ENCODE measurements at places on chromosomes 1 and 21. TPM values are rescaled to one million over a fixed set of nuclear protein-coding genes. Genes with fewer than 3 reads are reported as not detected.
A peak's percentile ranks its signal among the peaks of the same experiment; 100 is the strongest.

- H3K27me3 ChIP-seq = no peaks in the 10 kb centered on the region
- H3K4me3 ChIP-seq = no peak overlapping the region
- peak overlapping the region; percentile 64 for H3K27ac ChIP-seq
Observed at GRCh38 chr1:25699500-25700143, 83.0 kb downstream of the MAN1C1 start.

The C8A gene
- not detected for total RNA-seq

GRCh38 chr1:160567858-160568682 is 11.2 kb downstream of the CD84 start:
- H3K4me1 ChIP-seq = no peaks in the 10 kb centered on the region
- no peaks in the 10 kb centered on the region for H3K36me3 ChIP-seq
- H3K4me3 ChIP-seq = no peak overlapping the region
- peak overlapping the region; percentile 49 for H3K27ac ChIP-seq

DNA sequence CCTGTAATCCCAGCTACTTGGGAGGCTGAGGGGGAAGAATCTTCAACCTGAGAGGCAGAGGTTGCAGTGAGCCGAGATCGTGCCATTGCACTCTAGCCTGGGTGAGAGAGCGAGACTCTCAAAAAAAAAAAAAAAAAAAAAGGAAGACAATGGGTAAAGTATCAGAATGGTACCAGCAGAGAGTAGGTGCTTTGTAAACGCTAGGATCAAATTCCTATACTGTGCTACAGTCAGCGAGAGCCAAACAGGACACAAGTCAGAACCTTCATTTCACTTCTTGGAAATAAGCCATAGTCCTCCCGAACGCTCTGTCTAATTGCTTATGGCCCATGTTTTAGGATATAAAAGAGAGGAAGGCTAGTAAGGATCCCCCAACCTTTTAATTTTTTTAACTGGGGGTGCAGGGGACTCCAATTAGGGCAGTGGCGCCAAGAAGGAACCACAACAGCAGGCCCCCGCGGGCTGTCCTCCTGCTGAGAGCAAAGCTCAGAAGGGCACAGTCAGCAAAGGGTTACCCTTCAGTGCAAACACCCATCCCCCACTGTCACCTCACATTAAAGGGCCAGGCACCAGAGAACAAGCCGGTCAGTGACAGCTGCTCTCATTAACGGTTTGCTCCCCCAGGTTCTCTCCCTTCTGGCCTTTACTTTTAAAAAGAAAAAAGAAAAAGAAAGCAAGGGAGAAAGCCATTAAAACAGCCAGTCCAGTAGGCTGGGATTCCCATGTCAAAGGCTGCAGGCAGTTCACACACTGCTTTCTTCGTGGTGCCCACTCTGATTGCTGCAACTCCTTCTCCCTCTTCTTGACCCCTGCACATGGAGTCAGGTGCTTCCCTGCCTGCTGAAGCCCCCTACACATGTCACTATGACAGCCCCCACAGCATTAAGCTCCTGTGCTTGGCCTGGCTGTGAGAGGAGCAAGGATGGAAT is 69.4 kb downstream of the PLPP3 start:
- H3K27ac ChIP-seq = no peak overlapping the region
- H3K4me1 ChIP-seq = peaks cover 78% of the 10 kb centered on the region
- DNase-seq = no peak
- no peaks in the 10 kb centered on the region for H3K27me3 ChIP-seq
- no peak overlapping the region for H3K4me3 ChIP-seq
- H3K36me3 ChIP-seq = peaks cover 4% of the 10 kb centered on the region

DNA sequence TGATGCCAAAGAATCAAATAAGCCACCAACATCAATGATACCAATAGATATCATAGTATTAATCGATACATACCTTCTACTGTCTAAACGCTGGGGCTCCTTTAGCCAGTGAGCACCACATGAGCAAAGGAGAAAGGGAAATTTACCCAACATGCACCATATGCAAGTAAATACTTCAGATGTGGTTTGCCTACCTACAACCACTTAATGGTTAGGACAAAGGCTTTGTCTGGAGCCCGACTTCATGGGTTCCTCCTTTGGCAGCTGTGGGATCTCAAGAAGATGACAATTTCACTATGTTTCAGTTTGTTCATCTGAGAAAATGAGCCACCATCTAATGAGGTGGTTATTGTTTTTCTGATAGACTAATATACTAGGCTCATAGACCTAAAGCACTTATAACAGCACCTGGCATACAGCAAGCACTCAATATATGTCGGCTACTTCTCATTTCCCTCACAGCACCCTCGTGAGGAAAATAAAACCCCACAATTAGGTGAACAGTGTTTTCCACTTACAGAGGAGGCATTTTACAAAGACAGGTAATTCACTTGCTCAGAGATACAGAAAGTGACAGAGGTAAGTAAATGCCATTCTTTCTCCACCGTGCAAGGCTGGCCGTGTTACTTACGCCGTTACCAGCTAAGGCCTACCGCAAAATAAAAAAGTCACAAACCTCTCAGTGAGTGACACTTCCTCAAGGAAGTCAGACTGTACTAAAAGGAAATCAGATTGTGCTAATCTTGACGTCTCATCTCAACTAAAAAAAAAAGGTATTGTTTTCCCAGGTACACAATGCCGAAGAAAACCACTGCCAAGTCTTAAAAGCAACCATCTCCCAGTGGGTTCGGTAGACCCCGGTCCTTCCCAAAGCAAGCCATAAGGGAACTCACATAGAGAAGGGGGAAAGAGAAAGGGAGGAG is 1.6 kb downstream of the TTC13 start:
- H3K4me3 ChIP-seq = peak overlapping the region; percentile 61
- no peaks in the 10 kb centered on the region for H3K27me3 ChIP-seq
- no peaks in the 10 kb centered on the region for H3K36me3 ChIP-seq
- DNase-seq = no peak

- H3K27me3 ChIP-seq = no peaks in the 10 kb centered on the region
- DNase-seq = no peak
- H3K36me3 ChIP-seq = no peaks in the 10 kb centered on the region
- H3K4me3 ChIP-seq = no peak overlapping the region
Observed at GRCh38 chr1:88224906-88225305, 459.2 kb upstream of the PKN2 start.

The TMOD4 gene
- total RNA-seq = not detected

The FHAD1 gene
- not detected for total RNA-seq

The SZRD1 gene
- total RNA-seq = 51.7 TPM

DNA sequence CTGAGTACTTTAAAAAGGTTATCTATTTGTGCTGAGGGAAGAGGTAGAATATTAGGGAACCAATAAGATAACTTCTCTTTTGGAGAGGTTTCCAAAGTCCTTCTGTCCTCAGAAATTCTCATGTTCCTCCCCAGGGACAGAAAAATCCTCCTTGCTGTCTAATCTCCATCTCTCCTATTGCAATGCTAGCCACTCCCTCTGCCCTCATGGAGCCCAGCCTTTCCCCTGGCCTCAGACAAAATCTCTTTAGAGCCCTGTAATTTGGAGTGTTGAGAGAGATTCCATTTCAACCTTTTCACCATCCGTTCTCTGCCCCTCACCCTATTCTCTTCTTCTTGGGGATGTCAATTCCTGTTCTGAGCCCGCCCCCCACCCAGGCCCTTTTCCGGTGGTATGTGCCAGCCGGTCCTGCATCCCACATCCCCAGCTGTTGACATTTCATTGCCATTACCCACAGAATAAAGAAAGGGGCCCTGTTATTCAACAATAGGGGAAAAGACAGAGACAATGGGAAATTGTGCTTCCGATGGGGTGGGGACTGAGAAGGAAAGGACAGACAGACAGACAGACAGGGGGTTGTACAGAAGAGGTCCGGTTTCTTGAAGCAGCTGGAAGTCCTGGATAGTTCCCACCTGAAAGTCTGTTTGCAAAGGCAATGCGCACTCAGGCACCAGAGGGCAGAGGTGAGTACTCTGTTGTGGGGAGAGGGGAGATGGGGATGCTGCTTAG is at the start of gene HAPLN2:
TSS of gene HAPLN2 (plus strand) at position 563 of the 729 bp plus-strand sequence. CDS start 4,076 bp downstream, outside the sequence.
- no peak within 1 kb of the TSS for H3K4me3 ChIP-seq
- H3K27ac ChIP-seq = no peak within 1 kb of the TSS
- H3K4me1 ChIP-seq = peaks cover 5% of the 10 kb centered on the region
- no peak for DNase-seq

DNA sequence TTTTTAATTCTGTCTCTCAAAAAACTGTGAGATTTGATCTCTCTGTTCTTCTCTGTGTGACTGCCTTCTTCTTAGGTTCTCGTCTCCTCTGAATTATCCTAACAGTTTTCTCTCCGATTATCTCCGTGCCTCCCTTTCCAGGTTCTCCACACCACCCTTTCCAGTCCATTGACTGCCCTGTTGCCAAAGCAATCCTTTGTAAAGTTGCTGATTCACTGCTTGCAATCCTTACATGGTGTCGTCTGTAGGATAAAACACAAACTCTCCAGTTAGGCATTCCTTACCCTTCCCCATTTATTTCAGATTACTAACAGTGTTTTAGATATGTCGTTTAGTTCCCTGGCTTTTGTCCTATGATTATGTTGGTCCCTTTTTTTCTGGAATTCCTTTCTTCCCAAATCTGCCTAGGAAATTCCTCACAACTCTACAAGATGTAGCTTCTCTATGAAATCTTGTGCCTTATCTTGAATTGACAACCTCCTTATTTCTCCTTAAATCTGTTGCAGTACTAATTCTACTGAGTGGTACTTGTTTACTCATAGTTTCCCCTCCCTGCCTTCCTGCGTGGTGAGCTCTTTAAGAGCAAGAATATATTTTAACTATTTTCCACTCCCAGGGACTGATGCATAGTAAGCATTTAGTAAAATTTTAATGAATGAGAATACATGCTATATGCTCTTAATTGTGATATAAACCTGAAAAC is 22.3 kb downstream of the RCOR3 start:
- no peak overlapping the region for H3K4me3 ChIP-seq
- H3K27ac ChIP-seq = no peak overlapping the region
- no peak for DNase-seq
- no peaks in the 10 kb centered on the region for H3K4me1 ChIP-seq
- peaks cover 100% of the 10 kb centered on the region for H3K36me3 ChIP-seq
- H3K27me3 ChIP-seq = no peaks in the 10 kb centered on the region

- no peak for DNase-seq
- H3K4me3 ChIP-seq = no peak overlapping the region
- H3K4me1 ChIP-seq = no peaks in the 10 kb centered on the region
- no peaks in the 10 kb centered on the region for H3K27me3 ChIP-seq
- no peak overlapping the region for H3K27ac ChIP-seq
Observed at GRCh38 chr1:64330839-64331238, 127.4 kb downstream of the UBE2U start.

GRCh38 chr1:110033421-110033820 is 1.0 kb upstream of the STRIP1 start:
- H3K27ac ChIP-seq = no peak overlapping the region
- no peak overlapping the region for H3K4me3 ChIP-seq
- peaks cover 12% of the 10 kb centered on the region for H3K4me1 ChIP-seq
- no peak for DNase-seq

DNA sequence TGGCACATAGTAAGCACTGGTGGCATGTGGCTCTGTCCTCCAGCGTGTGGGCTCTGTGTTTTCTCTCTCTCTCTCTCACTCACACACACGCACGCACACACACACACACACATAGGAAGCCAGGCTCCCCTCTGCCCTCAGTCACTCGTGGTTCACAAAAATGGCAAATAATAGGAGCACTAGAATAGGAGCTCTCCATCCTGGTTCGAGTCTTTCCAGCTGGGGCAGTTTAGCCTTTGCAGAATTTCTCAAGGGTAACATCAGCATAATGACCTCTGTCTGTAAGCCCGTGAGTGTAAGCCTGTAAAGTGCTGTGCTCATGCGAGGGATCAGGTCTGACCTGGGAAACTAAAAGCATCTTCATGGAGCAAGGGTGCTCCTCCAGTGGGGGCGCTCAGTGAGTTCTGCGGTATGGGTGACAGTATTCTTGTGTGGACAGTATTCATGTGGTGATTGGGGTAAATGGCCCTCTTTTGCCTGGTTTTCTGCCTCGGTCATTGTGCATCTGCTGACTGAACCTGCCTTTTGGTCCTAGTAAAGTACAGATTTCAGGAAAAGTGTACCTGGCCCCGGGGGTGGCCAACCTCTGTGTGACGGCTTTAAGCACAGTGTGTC is 842 bp upstream of the ZC3H12A start:
- no peaks in the 10 kb centered on the region for H3K36me3 ChIP-seq
- H3K27ac ChIP-seq = peak overlapping the region; percentile 97
- H3K4me1 ChIP-seq = peaks cover 51% of the 10 kb centered on the region
- no peaks in the 10 kb centered on the region for H3K27me3 ChIP-seq

The DESI2 gene
- 32.0 TPM for total RNA-seq

DNA sequence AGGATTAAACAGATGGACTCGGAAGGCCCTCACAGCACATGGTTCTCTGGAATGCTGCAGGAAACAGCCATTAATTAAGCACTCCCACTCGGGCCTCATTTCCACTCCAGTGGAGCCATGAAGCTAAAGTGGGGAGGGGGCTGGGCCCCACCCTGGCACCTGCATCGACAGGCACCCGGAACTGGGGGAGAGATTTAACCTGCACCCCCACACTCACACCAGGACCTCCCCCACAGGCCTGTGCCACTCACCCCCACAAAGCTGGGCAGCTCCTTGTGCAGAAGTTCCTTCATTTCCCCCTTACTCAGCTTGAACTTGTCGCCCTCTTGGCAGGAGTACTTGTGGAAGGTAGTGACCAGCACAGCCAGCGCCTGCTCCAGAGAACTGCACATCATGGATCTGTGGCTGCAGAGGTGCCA is 2.2 kb downstream of the S100A2 start:
- peak overlapping the region; percentile 50 for H3K4me3 ChIP-seq
- peak overlapping the region; percentile 100 for H3K27ac ChIP-seq
- peaks cover 76% of the 10 kb centered on the region for H3K4me1 ChIP-seq
- DNase-seq = no peak

GRCh38 chr21:28798798-28799197 is 193.9 kb downstream of the LTN1 start:
- DNase-seq = no peak
- no peaks in the 10 kb centered on the region for H3K36me3 ChIP-seq
- H3K27me3 ChIP-seq = no peaks in the 10 kb centered on the region
- H3K4me1 ChIP-seq = no peaks in the 10 kb centered on the region

DNA sequence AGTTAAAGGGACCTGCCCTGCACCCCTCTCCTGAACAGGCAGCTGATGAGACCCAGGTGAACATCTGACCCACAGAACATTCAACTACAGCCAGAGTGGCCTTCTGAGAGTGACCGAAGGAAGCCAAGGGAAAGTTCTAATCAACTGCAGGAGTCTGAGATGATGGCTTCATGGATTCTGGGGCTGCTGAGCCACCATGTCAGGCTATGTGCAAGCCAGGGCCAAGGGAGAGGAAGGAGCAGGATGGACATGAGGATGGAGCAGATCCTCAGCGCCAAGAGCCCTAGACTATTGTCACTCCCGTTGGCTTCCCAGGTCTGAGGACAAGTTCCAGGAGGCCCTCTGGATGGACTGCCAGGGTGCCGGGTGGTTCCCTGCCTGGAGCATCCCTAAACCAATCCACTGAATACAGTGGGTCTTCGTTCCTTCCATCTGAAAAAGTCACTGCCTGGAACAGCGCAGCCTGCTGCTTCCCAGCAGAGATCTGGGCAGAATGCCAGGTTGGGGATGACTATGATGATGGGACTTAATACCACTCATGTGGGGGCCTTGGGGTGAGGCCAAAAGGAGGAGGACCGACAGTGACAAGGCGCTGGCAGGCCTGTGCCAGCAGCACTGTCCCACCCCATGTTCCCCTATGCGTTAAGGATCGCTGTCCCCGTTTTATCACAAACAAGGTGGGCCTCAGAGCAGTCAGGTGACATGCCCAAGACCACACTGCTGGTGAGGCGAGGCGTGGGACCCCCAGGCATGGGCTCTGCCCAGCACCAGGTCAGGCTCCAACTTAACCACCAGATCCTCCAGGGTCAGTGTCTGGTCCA is 19.8 kb downstream of the SPOCD1 start:
- H3K4me1 ChIP-seq = peaks cover 11% of the 10 kb centered on the region
- no peak overlapping the region for H3K4me3 ChIP-seq
- H3K36me3 ChIP-seq = no peaks in the 10 kb centered on the region
- H3K27ac ChIP-seq = no peak overlapping the region

Measured in esophagus squamous epithelium (tissue), 5 donors.